GM18507 (cell line): ENCODE measurements at places on chromosomes 12 and 14.

GRCh38 chr12:2805143-2805520 is 7.3 kb upstream of the ITFG2 start:
- no peak for DNase-seq

DNA sequence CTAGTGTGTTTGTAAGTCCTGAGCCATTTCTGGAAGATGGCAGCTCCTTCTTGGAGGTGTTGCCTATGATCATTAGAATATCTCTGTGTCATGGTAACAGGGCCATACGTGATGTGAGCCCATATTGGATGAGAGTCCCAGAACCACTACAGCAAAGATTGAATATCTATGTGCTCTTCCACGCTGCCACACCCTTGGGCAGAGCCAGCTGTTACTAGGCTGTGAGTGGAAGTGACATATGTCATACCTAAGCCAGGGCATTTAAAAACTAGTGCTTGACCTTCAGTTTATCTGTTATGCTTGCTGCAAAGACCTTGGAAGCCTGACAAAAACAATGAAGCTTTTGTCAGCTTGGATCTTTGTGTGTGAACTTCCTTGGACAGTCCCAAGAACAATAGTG is 495.1 kb upstream of the CCDC196 start:
- no peak for DNase-seq

DNA sequence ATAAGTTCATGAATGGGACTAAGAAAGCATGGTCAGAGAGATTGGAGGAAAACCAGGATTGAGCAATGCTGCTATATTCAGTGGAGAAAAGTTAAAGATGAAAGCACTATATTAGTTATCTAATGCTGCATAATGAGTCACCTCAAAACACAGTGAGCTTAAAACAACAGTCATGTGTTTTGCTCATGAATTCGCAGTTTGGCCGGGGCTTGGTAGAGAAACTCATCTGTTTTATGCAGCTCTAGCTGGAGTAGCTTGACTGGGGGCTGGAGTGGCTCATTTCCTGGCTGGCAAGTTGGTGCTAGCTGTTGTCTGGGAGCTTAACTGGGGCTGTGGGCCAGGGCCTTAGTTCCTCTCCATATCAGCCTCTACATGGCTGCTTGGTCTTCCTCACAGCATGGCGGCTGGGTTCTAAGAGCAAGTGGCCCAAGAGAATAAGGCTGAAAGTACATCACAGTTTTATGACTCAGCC is 90.1 kb downstream of the ADCK1 start:
- no peak for DNase-seq

DNA sequence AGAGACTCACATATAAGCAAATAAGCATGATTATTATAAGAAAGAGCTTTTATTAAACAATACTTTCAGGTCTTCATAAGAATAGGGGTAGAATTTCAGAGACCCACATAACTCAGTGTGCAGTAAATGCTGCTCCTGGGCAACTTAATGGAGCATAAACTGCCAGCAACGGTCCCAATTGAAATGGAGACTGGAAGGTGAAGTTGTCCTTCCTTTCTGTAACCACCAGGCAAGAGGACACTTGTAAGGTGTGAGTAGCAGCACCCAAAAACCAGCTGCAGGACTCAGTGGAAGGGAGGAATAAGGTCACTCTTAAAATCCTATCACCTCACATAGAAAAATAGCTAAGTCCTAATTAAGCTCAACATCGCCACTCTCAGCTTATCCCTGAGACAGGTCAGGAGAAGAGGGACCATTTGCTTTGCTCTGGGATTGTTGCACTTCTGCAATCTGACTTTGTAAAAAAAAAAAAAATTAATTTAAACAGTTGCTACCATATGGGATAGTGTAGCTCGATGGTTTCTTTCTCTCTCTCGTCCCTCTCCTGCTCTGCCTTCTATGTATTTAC is 22.7 kb upstream of the LTA4H start:
- DNase-seq: no peak

DNA sequence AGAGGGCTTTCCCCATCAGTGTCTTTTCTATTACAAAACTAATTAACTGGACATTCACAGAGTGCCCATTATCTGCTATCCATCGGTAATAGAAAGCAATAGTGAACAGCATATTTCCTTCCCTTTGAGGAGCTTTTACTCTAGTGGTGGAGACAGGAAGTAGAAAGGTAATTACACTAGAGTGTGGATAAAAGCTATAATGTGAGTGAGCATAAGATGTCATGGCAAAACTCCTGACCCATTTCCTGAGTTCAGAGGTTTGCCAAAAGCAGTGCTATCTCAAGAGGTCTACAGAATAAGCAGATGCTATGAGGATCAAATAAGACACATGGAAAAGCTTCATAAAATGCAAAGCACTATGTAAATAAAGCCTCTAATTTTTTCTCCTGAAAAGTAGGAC is 24.0 kb downstream of the TIMELESS start:
- no peak for DNase-seq

DNA sequence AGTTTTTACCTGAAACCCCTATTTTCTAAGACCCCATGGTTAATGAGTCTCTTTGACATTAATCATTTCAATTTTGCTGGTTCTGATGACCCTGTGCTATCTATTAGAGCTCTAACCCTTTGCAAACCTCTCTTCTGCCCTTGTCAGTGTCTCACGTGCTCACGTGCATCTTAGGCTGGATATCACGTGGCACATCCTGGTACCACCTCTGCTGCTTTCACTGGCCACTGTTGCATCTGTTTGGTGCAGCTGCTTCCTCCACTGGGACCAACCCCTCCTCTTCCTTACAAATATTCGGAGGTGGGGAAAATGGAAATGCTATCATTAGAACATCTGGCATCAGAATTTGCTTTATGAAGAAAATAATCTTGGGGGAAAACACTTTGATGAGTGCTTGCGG is 119.6 kb downstream of the CRADD start:
- DNase-seq: no peak

DNA sequence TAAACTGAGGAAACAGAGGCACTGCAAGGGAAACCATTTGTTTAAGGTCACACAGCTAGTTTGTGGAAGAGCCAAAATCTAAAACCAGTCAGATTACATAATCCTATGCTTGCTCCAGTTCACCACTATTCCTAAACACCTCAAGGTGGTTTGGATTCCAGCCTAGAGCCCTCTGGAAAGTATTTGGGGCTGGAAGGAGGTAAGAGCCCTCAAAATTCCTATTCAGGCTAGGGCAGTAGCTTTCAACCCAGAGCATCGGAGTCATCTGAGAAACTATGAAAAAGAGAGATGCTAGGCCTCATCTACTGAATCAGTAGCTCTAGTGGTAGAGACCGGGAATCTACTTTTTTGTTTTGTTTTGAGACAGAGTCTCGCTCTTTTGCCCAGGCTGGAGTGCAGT is 16.0 kb upstream of the SPPL3 start:
- DNase-seq: no peak

DNA sequence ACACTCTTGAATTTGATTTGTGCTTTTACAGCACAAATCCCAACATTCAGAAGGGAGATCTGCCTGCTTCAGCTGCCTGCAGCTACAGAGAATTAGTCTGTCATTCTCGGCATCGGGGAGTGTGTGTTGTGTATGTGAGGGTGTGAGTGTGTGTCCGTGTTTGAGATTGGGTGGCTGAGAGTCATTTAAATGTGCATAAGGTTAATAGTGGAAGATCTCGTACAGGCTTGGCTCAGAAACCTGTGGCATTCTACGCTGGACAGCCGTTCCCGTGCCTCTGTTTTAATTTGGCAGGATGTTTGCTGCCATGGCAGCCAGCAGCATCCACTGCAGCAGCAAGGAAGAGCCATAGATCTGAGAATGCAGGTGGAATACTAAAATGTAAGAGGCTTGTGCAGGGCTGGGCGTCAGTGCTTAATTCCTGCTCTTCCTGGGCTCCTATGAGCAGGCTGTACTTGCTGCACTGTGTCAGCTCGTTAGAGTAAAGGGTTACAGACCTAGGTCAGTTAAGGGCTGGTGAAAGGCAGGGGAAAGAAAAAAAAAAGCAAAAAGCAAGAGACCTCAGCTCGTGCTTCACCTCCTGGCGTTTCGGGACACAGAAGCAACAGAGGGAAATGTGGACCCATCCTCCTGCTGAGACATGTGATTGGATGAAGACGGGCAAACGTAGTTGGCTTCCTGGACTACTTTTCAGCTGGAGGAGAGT is 205.4 kb downstream of the NAV3 start:
- DNase-seq: no peak

DNA sequence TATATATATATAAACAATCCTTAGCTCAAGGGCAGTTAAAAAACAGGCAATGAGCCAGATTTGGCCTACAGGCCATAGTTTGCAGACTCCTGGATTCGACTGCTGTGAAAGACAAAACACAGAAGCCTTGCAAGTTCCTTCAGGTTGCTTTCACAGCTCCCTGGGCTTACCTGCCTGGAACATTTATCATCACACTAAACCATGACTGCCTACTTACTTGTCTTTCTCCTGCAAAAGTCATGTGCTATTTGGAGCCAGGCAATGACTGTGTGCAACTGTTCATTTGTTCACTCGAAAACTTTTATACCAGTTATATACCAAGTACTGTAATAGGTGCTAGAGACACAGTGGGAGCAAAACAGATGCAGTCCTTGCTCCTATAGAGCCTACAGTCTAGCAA is 2.2 kb upstream of the RPS6KA5 start:
- no peak for DNase-seq

GRCh38 chr12:52360663-52361271 is 6.5 kb downstream of the KRT85 start:
- no peak for DNase-seq
